NCI-H2081 (cell line): ENCODE measurements at places on chromosomes 1 and 21.

GRCh38 chr1:187143783-187144182 is 315.0 kb downstream of the PLA2G4A start:
- no peak for DNase-seq

DNA sequence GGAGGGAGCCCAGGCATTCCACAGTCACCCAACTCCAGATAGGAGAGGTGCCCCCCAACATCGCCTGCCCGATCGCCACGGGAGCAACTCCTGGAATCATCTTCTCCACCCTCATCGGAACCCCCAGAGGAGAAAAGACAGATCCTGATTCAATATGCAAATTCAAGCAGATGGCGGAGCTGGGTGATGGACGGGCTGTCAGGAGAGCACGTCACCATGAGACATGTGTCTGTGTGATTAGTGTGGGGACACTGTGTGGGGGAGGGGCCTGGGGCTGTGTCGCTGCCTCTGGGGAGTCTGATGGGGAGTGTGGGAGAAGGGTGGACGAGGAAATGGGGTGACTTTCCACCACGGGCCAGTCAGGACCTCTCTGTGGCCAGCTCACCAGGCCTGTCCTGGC is 90.2 kb upstream of the CSF3R start:
- DNase-seq = no peak

- no peak for DNase-seq
Measured at GRCh38 chr1:10575616-10576015, 100.9 kb downstream of the PEX14 start.

DNA sequence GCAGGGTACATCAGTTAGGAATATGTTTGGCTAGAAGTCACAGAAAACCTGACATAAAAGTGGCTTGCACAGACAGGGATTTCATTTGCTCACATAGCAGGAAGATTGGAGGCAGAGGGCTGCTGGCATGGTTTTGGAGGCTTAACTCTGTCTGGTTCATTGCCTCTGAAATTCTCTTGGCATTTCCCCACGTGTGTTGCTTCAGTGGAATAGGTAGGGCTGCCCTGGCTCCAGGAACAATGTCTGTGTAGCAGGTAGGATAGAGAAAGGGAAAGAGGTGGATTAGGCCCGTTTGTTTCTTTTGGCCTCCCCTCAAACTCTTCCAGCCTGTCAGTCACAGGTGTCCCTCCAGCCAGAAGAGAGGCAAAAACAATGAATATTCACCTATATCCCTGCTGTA is 20.5 kb upstream of the SIPA1L2 start:
- DNase-seq = no peak

DNA sequence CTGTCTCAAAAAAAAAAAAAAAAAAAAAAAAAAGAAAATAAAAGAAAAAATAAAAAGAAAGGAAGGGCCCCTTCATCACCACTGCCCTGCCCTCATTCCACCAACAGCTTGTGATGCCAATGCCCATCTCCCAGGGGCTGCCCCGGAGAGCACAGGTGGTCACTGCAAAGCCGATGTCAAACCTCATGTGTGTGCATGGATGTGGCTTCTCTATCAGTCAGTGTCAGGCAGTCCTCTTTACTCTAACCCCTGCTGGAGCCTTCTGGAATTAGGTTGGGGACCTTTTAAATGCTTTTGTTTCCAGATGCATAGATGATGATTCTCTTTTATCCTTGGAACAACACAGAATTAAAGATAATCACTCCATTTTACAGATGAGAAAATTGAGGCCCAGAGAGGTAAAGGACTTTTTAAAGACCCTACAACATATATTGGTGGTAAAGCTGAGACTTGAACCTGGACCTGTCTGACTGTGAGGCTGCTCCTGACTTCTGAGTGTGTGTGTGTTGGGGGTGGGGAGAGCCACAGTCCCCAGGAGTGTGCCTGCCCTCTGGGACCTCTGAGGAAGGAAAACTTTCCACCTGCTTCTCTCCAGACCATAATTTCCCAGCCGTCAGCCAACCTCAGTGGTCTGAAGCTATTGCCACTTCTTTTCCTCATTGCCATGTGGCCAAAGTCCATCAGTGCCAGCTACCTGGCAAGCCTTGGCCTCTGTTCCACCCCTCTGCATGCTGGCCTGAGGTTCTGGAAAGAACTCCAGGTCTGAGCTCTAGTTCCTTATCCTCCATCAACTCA is 3.0 kb upstream of the TMEM54 start:
- DNase-seq = no peak

DNA sequence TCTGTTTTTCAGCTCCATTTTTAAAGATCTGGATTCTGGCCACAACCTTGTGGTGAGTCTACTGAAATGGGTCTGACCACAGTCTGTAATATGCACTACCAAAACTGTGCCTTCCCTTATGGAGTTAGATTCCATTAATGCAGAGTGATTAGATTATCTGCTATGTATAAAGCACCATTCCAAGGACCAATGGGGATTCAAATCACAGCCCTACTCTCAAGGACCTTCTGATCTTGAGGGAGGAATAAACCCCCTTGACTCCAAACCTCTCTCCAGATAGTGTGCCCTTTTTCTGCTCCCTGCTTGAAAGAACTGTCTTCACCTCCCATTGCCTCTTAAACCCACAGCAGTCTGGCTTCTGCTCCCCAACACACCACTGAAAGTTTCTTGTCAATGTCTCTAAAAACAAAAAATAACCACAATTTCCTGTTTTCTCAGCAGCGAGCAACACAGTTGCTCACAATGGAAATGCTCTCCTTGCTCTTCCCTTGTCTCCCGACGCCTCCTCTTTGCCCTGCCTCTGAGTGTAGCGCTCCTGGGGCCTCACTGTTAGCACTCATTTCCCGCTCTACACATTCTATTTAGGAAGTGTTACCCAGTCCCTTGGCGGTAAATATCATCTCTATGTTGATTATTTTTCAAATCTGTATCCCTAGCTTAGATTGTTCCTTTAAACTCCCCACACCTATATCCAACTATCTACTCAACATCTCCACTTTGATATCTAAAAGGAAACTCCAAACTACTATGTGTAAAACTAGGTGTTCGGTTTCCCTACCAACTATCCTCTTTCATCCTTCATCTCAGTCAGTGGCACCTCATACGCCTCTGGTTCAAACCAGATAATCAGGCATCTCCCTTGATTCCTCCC is 13.6 kb downstream of the PCNX2 start:
- no peak for DNase-seq

- no peak for DNase-seq
Measured at GRCh38 chr21:45858180-45858579, 123.4 kb upstream of the COL6A1 start.

DNA sequence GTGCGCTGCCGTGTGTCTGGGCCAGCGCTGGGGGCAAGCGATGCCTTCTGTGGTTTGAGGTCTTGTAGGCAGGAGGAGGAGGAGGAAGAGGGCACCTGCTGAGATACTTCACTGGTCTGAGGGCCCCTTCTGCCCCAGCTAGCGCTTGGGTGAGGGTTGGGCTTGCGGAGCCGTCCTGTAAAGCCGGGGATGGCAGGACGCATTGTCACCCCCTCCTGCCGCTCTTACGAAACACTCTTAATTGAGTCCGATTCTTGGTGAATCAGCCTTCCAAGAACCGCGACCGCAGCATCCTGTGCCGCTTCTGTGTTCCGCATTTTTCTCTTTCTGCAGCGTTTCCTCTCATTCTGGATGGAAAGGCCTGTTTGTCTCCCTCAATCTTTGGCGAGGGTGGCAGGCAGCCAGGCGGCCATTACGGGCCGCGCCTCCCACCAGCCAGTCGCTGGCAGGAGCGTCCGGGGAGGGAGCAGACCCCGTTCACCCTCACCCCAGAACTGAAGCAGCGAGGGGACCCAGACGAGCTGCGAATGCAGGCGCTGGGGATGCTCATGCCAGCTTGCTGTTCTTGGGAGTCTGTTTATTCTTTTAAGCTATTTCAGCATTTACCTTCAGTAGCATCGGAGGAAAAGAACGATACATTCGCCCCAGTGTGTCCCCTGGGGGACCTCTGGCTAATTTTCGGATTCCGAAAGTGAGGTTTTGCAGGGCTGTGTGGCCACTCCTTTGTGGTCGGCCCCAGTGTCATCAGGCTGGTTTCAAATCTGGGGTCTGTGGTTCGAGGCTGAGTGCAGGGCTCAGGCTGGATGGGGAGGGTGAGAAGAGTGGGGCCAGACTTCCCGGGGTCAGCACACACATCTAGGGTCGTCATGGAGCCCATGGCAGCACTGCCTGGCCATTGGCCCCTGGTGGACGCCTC is 62.7 kb downstream of the SKI start:
- DNase-seq = no peak

- no peak for DNase-seq
Measured at GRCh38 chr1:152777510-152778137, 2.7 kb downstream of the LCE1F start.

- DNase-seq = no peak
Measured at GRCh38 chr21:16945580-16945979, 567.3 kb upstream of the CXADR start.

DNA sequence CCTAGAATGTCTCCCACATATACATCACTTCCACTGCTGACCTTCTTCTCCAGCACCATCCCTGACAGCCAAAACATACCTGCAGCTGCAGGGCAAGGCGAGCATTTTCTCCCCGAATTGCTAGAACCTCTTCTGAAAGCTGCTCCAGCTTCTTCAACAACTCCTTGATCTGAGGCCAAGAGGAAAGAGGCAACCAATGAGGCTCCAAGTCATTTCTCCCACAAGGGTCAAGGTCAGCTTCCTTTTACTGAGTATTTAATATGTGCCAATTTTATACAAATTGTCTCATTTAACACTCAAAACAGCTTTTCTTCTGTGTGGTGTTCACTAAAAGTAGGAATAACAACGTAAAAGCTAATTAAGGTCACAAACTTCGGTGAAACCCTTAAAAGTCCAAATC is 9.4 kb upstream of the PIAS3 start:
- no peak for DNase-seq

GRCh38 chr1:119103764-119104163 is 36.7 kb downstream of the WARS2 start:
- no peak for DNase-seq

DNA sequence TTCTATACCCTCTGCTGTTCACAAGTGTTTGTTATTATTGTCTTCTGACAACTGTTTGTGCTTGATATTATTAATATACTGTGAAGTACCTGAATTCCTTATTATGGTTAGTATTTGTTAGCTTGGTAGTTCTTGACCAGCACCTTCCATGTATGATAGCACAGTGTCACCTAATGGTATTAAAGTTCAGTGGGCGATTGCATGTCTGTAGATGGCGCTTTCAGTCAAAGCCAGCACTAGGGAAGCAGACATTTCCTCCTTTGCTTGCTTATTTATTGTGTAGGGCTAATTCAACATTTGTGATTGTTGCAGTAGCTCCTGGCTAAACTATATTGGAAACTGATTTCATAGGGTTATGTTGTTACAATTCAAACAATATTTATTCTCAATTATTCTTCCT is 218.0 kb downstream of the ZP4 start:
- DNase-seq = peak; percentile 13

DNA sequence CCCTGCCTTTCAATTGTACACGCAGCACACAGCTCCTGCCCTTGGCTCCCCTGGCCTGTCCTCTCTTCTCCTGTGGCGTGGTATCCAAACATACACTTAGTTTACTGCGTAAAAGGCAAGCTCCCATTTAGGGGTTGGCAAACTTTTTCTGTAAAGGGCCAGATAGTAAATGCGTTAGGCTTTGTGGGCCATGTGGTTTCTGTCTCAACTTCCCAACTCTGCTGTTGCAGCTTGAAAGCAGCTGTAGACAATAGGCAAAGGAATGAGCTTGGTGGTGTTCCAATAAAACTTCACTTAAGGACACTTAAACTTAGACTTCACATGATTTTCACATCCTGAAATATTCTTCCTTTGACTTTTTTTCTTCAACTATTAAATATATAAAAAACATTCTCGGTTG is 63.3 kb downstream of the RHOU start:
- no peak for DNase-seq

DNA sequence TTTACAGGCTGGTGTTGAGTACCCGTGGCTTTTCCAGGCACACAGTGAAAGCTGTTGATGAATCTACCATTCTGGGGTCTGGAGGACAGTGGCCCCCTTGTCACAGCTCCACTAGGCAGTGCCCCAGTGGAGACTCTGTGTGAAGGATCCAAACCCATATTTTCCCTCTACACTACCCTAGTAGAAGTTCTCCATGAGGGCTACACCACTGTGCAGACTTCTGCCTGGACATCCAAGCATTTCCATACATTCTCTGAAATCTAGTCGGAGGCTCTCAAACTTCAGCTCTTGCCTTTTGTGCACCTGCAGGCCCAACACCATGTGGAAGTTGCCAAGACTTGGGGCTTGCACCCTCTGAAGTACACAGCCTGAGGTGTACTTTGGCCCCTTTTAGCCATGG is 227.8 kb downstream of the BACH1 start:
- no peak for DNase-seq

DNA sequence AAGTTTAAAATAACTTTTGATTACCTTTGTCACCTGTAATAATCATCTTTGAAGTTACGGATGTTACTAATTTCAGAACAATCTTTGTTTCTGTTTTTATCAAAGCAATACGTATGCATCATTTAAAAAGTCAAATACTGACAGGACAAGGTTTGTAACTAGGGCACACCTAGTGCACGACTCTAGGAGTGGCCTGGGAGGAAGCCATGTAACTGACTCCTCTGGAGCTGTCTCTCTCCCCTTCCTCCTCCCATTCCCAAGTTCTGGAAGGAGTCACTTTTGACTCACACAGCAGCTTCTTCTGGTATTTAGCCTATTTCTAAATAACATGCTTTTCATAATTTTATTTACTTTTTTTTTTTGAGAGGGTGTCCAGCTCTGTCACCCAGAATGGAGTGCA is 11.8 kb upstream of the RAP1GAP start:
- no peak for DNase-seq

DNA sequence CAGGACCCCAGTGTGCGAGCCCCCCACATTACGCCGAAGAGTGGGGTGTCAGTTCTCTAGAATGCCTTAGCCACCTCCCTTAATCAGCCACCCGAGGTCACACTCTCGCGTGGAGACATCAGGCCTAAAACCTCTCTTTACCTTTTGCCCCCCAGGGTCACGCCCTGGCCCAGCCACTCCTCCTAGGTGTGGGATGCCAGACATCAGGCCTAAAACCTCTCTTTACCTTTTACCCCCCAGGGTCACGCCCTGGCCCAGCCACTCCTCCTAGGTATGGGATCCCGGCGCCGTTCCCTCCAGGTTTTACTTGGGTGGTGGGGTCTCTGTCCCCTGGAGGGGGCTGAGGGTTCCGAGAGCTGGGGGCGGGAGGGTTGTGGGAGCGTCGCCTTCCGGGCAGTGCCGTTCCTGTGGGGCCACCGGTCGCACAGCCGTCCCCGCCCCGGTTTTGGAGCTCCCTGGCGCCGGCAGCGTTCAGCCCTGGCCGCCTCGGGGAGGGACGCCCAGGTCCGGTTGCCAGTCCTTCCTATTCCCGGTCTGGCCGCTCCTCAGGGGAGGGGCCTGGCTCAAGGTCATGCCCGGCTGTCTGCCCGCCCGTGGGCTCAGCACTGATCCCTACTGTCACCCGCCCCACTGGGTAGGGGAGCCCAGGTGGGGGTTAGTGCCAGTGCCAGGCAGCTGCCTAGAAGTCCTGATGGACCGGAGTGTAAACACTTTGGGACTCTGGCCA is 882 bp downstream of the VPS13D start:
- no peak for DNase-seq

- no peak for DNase-seq
Measured at GRCh38 chr21:25191141-25191540, 416.1 kb downstream of the MRPL39 start.
